ENCODE measurements at places on chromosomes 2 and 18.

DNA sequence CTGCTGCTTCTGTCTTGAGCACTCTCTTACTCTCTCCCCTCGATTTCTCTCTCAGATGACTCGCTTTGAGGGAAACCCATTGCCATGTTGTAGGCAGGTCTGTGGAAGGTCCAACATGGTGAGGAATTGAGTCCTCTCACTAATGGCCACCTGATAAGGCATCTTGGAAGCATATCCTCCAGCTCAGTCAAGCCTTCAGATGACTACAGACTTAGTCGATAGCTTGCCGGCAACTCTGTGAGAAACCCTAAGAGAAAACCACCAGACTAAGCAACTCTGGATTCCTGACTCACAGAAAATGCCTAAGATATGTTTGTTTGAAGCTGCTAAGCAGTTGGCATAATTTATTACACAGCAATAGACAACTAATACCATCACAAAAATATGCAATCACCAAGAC lies 51.2 kb downstream of the WDR75 start:
- DNase-seq = no peak

DNA sequence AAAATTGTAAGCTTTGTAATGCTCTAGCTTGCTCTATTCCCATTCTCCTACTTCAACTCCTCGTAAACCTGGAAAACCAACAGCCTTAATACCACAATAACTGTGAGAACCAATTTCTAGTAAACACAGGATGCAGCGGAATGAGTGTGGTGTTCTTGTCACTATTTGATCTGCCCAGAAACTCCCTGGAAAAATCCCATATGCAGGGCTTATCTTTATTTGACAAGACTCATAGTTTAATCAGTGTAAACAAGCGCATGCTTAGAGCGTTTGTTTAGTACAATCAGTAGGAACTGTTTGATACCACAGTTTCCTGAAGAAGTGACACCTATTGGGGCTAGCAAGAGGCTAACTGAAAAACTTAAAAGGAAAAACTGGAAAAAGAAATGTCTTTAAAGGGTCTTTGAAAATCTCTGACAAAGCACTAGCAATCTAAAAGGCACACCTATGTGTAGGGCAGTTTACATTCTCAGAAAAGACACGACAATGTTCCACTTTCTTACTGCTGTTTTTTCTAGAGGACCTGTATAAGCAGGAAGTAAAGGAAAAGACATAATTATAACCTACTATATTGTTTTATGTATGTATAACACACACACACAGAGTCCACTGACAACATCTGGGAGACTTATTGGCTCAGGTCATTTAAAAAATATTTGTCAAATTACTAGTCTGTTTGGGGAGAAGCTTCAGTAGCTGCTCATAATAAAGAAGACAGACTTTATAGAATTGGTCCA lies 241.4 kb upstream of the KLHL14 start:
- DNase-seq = no peak

GRCh38 chr2:10550206-10551001 lies 102.3 kb upstream of the ODC1 start:
- no peak for DNase-seq

DNA sequence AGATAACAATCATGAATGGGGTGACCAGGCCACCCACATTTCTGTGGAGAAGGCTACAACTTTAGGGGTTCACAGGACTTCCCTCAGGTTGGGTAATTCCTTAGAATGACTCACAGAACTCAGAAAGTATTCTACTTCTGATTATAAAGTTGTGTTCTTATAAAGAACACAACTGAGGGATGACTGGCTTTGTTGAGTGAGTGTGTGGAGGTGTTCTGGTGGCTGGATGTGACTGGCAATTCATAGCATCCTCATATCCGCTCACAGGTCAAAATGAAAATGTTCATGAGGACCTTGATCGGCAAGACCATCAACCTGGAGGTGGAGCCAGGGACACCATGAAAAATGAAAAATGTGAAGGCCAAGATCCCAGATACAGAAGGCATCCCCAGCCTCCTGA lies 143.3 kb upstream of the CAB39 start:
- DNase-seq = no peak

- peak; percentile 40 for DNase-seq
Measured at GRCh38 chr2:127479219-127479825, 47.0 kb downstream of the IWS1 start.

DNA sequence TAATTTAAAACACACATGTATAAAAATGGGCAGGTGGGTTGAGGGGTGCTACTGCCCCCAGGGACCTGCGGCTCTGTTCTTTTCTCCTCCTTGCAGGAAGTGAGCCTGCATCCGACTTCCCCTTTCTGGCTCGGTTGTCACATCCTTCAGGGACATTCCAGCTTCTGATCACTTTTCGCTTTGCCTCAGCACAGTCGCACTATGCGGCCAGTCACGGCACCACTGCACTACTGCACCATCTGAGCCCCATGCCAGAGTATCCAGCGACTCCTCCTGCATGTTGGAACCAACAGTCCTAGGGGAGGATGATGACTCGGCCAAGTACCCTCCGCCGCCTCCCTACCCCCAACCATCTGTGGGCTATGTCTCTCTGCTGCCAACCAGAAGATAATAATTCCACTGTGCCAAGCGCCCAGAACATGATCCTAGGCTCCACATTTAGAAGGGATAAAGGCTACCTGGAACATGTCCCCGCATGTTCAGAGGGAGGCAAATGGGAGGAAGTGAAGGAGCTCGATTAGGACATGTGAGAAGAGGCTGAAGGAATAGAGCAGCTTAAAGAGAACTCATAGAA lies 17.6 kb downstream of the CDC42EP3 start:
- no peak for DNase-seq

DNA sequence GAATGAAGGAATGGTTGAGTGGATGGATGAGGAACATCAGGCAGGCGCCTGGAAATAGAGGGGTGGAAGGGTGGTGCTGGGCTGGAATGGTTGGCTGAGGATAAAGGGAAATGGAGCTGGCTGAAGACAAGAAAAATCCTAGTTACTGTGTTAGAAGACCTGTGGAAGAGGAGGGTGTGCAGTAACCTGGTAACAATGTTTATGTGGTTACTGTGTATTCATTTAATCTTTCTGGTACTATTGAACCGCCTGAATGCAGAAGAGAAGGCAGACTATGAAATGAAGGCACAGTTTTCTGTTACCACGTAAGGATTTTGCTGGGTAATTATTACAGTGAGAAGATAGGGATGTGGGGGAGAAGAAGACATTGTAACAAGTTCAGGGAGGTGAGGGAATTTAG lies 110.3 kb upstream of the MGAT5 start:
- DNase-seq = no peak

DNA sequence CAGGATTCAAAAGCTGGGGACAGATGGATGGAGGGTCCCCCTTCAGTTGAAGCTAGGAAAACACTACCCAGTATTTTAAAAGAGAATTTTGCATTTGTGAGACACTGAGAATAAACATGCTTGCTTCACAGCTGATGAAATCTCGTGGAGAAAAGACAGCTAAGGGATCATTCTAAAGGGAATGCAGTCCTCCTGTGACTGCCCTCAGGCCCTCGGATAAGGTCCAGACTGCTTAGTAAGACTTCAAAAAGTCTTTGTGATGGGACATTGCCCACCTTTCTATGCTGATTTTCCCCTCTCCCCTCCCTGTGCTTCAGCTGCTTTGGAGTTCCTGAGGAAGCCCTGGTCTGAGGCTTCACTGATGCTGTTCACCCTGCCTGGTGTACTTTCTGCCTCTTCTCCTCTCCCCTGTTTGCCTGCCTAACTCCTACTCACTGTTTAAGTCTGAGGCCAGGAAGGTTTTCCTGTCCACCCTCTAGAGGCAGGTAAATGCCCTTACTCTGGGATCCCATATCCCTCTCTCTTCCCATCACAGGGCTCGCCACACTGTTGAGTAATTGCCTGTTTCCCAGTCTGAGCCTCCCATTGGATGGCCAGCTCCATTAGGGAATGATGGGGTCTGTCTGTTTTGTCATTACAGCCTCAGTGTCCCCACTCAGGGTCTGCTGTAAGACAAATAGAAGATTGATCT lies 26.6 kb downstream of the POLE4 start:
- DNase-seq = no peak

GRCh38 chr2:144426981-144427479 lies 92.9 kb downstream of the ZEB2 start:
- DNase-seq = no peak

DNA sequence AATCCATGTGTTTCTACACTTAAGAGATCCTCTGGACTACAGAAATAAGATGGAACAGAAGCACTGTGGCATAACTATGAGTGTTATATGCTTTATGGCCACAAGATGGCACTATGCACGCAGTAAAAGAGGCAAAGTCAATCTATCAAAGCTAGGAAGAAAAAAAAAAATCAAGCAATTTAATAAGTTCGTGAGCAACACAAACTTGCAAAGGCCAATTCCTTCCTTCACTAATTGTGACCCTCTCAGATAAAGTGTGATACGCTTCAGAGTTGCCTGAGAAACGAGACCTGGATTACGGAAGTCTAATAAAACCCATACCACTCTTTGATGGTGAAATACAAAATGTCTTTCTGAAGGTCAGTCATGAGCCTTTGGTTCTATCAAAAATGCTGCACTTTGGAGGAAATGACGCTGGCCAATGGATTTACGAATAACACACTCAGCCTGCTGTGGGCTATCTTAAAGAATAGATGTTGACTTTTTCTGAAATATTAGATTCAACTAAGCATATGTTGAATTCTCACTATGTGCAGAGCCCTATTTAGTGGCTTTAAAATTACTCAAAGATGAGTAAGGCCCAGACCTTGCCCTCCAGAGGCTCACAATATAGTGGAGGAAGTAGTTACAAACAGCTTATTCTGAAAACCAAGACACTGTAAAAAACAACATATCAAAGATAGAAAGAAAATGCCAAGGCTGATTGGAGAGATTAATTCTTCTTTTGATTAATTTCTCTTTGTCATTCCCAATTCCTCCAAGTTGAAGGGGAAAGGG lies 35.5 kb upstream of the TTR start:
- DNase-seq = peak; percentile 81

DNA sequence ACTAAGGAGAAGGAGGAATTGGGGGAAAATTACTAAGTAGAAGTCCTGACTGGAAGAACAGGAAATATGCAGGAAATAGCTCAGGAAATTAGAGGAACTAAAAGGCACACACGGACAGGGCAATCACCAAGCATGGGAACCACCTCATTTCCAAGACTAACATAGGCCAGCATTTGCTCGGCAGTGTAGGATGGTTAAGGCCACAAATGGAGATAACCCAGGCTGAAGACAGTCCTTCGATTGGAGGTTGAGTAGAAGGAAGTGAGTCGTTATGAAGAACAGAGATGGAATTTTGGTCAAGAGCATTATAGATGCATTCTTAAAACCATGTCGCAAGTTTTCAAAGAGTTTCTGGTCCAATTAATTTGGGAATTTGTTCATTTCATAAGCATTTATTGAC lies 401.4 kb downstream of the ALK start:
- no peak for DNase-seq

- DNase-seq = peak; percentile 23
Measured at GRCh38 chr2:88810017-88810416, 118.5 kb downstream of the RPIA start.

- no peak for DNase-seq
Measured at GRCh38 chr2:215723631-215724011, 287.8 kb upstream of the FN1 start.

DNA sequence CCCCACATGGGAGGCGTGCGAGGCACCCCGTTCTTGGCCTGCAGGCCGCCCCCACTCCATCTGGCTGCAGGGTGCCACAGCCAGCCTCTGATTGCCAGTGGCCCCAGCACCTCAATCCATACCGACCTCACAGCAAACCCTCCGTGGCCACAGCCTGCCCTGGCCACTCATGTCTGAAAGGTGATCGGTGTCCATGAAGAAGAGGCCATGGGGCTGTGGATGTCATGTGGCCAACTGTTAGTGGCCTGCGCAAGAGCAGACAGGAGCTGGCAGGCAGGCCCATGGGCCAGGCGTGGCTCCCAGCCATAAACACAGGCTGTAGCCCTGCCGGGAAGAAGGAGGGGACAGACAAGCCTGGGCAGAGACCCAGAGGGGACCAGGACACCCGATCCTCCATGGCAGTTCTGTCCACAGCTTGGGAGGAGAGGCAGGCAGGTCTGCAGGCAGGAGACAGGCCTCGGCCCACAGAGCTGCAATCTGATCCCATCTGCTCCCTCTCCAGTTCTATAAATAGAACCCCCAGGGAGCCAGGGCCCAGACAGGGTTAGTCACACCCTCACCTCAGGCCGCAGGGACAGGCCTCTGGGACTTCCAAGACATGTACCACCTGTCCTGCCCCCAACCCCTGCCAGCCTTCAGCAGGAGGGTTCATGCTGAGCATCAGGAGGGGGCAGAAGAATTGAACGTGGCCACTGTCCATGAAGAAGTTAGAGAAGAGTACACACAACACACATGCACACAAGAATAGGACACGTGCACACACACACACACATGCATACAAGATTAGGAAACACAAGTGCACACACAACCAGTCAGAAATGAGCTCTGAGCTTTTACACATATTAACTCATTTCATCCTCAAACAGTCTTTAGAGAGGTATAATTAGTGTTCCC lies 16.9 kb downstream of the STEAP3 start:
- DNase-seq = peak; percentile 83

DNA sequence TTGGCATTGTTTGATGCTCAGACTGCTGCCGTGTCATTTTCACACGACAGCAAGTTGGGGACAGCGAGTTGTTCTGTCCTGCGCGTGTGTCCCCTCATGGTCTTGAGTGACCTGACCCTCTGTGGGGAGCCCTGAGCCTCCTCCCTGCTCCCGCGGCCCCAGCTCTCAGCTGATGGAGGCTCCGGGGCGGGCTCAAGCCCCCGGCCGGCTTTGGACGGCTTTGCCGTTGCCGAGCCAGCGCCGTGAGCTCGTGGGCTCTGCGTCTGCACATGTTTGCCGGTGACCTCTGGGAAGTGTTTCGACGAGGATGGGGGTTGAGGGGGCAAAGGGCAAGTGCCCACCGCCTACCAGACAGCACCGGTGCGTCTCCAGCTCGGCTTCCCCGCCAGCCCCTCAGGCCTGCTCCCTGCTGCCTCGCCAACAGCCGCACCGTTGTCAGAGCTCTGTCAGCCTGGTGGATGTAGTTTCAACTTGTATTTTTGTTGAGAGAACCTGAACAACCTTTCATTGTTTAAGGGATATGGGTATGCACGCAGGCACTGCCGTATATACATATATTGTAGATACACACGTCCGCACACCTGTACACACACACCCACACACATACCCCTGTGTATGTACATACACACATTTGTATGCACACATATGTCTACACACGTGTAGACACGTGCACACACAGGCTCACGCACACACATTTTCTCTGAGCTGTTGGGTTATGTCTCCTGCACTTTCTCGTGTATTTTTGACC lies 13.7 kb downstream of the PDCD1 start:
- DNase-seq = no peak

All from NCI-H1092 treated with DMSO at 0.1 percent for 48 hours (cell line).